Globus pallidus (tissue), 1 donor: ENCODE measurements at places on chromosomes 7 and 10.

DNA sequence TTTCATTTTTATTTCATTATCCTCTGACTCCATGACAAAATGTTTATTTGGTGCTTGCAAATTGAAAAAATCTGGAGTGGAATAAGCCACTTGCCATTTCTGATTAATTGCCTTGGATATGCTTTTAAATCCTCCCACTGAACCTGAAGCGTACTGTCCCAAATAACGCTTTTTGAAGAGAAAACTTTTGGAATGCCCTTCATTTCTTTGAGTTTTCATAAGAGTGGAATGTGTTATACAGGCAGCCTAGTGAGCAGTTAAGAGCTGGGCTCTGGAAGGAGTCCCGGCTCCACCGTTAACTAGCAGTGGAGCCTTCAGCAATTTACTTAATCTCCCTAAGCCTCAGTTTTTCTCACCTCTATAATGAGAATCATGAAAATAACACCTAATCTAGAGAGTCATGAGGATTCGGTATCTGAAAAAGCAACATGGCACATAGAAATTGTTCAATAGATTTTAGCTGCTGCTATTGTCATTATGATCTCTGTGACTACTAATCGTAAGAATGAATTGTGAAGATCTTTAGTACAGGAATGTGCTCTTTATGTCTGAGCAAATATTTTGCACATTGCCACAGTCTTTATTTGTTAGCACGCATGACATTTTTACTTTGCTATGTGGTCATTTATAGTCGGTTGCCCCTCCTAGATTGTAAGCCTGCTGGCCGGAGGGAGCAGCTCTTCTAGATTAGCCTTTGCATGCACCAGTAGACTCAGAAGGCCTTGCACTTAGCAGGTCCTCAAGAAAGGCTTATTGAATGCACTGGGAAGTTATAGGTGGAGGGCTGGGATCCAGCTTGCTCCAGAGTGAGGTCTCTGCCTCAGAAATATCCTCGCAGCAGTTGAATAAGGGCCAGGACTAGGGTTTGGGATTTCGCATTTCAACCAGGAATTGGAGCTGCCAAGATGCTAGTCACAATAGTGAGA is 59.4 kb downstream of the PLCE1 start:
- DNase-seq = peak; percentile 20

GRCh38 chr7:127873715-127874636 is 157.3 kb downstream of the LRRC4 start:
- DNase-seq = no peak

GRCh38 chr7:135169964-135170273 is 588 bp downstream of the CYREN start:
- no peak for DNase-seq

DNA sequence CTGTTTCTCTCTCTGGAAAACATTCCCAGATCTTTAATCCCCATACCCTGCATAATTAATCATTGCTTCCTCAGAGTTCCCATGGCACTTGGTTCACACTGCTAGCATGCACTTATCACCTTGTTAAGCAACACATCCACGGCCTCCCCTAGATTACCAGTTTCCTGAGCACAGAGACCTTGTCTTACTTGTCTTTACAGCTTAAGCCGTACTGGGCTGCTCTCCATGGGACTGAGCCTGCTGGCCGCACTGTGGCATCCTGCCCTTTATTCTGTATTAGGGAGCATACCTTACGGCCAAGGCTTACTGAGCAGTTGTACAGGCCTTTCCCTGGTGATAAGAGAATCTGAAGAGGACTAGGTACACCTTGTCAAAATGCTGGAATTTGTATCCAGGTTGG is 190.2 kb downstream of the REEP3 start:
- no peak for DNase-seq

DNA sequence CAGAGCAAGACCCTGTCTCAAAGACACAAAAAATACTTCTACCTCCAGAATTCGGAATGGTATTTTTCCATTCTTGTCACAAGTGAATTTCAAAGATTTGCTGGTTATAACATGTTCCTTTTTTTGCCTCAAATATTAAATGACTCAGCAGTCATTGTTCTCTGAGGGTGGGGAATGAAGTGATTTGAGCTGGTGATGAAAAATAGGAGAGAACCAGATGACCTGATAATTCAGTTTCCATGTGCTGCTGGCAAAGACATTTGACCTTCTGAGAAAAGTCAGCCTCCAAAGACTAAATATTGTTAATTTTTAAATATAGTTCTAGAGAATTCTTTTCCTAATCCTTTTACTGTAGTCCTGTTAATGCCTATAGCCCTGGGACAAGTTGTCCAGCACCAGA is 78.9 kb downstream of the CACNB2 start:
- DNase-seq = no peak

DNA sequence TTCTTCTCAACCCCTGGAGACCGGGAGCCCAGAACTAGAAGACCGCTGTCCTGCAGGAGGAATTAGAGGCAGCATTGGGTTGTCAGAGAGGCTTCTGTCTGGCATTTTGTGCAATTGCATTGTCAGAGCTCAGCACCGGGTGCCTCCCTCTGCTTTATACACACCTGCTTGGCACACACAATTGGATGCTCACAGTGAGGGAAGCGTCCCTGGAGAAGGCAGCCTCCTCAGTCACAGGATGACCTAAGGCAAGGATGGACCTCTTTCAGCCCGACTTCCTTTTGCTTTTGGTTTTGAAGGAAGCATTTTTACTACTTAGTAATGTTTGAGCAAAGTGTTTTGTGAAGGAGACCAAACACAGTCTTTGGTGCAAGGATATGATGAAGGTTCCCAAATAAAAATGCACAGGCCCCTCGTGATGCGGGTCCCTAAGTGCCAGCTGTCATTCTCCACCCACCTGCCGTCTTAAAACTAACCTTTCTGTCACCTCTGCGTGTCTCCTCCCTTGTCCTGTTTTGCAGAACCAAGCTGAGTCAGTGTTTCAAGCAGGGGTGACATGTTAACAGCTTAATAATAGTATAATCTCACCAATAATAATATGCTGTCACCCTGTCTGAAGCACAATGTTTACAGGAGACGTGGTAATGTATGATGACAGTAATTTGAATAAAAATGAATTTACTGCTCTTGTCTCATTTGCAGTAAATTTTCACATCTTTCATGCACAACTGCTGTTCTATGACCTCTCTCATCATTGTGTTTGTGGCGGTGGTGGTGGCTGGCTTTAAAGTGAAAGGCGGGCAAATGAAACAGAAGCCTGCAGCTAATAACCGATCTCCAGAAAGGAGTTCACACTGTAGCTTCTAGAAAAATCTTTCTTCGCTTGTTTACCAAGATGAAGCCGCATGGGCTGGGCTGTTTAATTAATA is 430.2 kb upstream of the MKI67 start:
- DNase-seq = no peak

GRCh38 chr10:60627778-60628748 is 150.2 kb upstream of the CDK1 start:
- no peak for DNase-seq
